ENCODE measurements at places on chromosomes 7 and 10. TPM values are rescaled to one million over a fixed set of nuclear protein-coding genes. Genes with fewer than 3 reads are reported as not detected.

- H3K4me3 ChIP-seq: no peak overlapping the region
- H3K4me1 ChIP-seq: no peaks in the 10 kb centered on the region
- no peak overlapping the region for H3K27ac ChIP-seq
- no peaks in the 10 kb centered on the region for H3K27me3 ChIP-seq
Measured at GRCh38 chr7:138458576-138459412, 1.3 kb upstream of the TRIM24 start.

SLIT1 gene
- 0.04 TPM for total RNA-seq

DNA sequence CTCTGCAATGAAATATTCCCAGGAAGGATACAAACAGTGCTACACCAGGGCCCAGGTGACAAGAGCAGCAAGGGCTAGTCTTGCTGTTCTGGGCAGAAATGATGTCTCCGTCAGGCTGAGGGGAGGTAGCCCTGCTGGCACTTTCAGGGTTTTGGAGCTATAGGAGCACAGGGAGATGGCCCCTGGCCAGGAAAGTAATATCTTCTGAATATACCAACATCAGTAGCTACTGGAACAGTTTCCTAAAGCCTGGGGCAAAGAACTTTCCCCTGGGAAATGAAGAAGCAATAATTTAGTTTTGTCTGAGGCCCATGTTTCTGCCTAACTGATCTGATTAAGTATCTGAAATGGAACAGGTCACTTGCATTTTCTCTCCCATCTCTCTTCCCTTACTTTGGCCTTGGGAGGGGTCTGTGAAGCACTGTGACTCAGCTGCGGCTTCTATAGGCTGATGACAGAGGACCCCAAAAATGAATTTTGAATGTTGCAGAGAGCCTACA lies 489.1 kb upstream of the PODXL start:
- no peaks in the 10 kb centered on the region for H3K4me1 ChIP-seq
- H3K36me3 ChIP-seq: no peaks in the 10 kb centered on the region
- no peaks in the 10 kb centered on the region for H3K27me3 ChIP-seq
- H3K27ac ChIP-seq: no peak overlapping the region

- H3K27me3 ChIP-seq: peaks cover 4% of the 10 kb centered on the region
- H3K4me3 ChIP-seq: no peak overlapping the region
- no peaks in the 10 kb centered on the region for H3K36me3 ChIP-seq
- H3K4me1 ChIP-seq: no peaks in the 10 kb centered on the region
- no peak overlapping the region for H3K27ac ChIP-seq
- DNase-seq: no peak
Measured at GRCh38 chr7:140054751-140055150, 8.0 kb downstream of the PARP12 start.

AKR1B1 gene
- total RNA-seq: 145 TPM

UNCX gene
- 0.30 TPM for total RNA-seq

- H3K4me3 ChIP-seq: no peak overlapping the region
- no peaks in the 10 kb centered on the region for H3K4me1 ChIP-seq
- peak; percentile 32 for DNase-seq
Measured at GRCh38 chr7:1794888-1795542, 124.9 kb downstream of the ELFN1 start.

DNA sequence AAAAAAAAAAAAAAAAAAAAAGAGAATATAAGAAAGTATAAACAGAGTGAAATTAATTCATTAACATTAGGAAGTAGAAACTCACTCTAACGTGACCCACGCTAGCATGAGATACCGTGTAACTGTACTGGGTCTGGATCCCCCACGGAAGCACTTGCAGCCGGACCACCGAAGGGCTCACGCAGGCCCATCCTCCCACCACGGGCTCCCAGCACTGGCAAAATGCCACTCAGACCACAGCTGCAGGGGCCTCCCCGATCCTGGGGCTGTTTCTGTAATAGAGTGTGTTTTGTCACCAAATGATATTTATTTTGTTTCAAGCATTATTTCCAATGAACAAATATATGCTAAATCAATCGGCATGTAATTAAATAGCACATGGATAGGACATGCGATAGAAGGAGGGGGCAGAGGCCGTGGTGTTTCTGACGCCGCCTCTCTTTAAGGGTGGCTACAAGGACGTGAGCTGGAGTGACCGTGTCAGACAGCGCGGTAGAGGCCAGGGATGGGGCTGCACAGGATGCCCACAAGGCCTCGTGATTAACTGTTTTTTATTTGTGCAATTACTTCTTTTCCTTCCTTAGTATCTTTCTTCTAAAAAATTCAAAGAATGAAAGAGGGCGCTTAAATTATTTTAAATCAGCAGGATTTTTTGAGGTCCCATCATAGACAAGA lies 568.5 kb downstream of the PTPRN2 start:
- no peaks in the 10 kb centered on the region for H3K36me3 ChIP-seq
- H3K4me1 ChIP-seq: no peaks in the 10 kb centered on the region

DNA sequence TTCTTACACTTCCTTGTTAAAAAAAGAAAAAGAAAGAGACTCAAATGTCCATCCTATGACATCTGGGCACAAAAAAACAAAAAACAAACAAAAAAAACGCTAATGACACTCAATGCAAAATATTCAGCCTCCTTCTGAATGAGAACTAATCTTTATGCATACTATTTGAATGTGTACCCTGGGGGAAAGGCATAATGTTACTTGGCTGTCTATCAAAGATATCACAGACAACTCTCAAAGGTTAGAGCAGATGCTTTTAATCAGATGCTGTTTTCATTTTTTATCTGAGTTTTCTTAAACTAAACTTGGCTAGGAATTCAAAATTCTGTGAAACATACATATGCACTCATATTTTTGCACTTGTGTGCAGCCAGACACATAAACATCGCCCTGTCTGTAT lies 745.8 kb downstream of the CNTNAP2 start:
- no peaks in the 10 kb centered on the region for H3K36me3 ChIP-seq
- H3K27me3 ChIP-seq: 0 out of 2 replicates have a peak, but pooled peaks cover 4% of the 10 kb centered on the region
- DNase-seq: no peak
- no peaks in the 10 kb centered on the region for H3K4me1 ChIP-seq
- no peak overlapping the region for H3K4me3 ChIP-seq

GRCh38 chr7:137687556-137688265 lies 159.1 kb downstream of the DGKI start:
- peaks cover 5% of the 10 kb centered on the region for H3K27me3 ChIP-seq
- no peak overlapping the region for H3K4me3 ChIP-seq
- no peak for DNase-seq
- H3K36me3 ChIP-seq: no peaks in the 10 kb centered on the region
- H3K27ac ChIP-seq: no peak overlapping the region

DNA sequence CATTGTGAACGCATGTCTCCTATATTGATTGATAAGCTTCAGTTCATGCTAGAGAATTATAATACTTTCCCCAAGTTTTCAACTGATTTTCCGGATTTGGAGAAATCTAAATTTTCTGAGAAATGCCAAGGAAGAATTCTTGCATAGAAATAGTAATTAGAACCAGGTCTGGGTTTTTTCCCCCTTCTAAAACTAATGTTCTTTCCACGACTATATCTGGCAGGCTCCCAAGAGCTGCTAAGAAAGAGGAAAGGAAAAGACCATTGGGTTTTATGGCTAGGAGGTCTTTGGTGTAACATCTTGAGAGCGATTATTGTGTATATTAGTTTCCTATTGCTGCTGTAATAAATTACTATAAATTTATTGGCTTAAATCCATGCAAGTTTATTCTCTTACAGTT lies 71.8 kb upstream of the CACNB2 start:
- H3K27me3 ChIP-seq: no peaks in the 10 kb centered on the region
- DNase-seq: no peak
- no peaks in the 10 kb centered on the region for H3K4me1 ChIP-seq
- H3K27ac ChIP-seq: no peak overlapping the region

SFRP4 gene
- total RNA-seq: 5.6 TPM

EIF4EBP2 gene
- total RNA-seq: 52.8 TPM

ASB10 gene
- total RNA-seq: not detected

- H3K27ac ChIP-seq: no peak overlapping the region
- H3K27me3 ChIP-seq: no peaks in the 10 kb centered on the region
- peaks cover 14% of the 10 kb centered on the region for H3K36me3 ChIP-seq
- H3K4me1 ChIP-seq: no peaks in the 10 kb centered on the region
- H3K4me3 ChIP-seq: no peak overlapping the region
Measured at GRCh38 chr7:17829001-17829400, 111.3 kb downstream of the SNX13 start.

GRCh38 chr7:29805886-29806207 lies 461 bp upstream of the WIPF3 start:
- H3K36me3 ChIP-seq: no peaks in the 10 kb centered on the region
- H3K27me3 ChIP-seq: peaks cover 4% of the 10 kb centered on the region
- H3K27ac ChIP-seq: no peak overlapping the region
- H3K4me1 ChIP-seq: no peaks in the 10 kb centered on the region
- DNase-seq: no peak

DNA sequence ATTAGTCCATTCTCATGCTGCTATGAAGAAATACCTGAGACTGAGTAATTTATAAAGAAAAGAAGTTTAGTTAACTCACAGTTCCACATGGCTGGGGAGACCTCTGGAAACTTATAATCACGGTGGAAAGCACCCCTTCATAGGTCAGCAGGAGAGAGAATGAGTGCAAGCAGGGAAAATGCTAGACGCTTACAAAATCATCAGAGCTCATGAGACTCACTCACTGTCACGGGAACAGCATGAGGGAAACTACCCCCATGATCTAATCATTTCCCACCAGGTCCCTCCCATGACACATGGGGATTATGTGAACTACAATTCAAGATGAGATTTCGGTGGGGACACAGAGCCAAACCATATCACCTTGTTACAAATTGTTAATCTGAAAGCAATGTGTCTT lies 15.8 kb downstream of the TAS2R39 start:
- no peaks in the 10 kb centered on the region for H3K27me3 ChIP-seq
- H3K4me1 ChIP-seq: no peaks in the 10 kb centered on the region
- H3K27ac ChIP-seq: no peak overlapping the region
- H3K36me3 ChIP-seq: no peaks in the 10 kb centered on the region

- H3K36me3 ChIP-seq: no peaks in the 10 kb centered on the region
- peaks cover 20% of the 10 kb centered on the region for H3K4me1 ChIP-seq
- H3K27ac ChIP-seq: no peak overlapping the region
- DNase-seq: no peak
Measured at GRCh38 chr10:117964536-117964935, 82.2 kb downstream of the RAB11FIP2 start.

LRRC17 gene
- total RNA-seq: 71.2 TPM

DNA sequence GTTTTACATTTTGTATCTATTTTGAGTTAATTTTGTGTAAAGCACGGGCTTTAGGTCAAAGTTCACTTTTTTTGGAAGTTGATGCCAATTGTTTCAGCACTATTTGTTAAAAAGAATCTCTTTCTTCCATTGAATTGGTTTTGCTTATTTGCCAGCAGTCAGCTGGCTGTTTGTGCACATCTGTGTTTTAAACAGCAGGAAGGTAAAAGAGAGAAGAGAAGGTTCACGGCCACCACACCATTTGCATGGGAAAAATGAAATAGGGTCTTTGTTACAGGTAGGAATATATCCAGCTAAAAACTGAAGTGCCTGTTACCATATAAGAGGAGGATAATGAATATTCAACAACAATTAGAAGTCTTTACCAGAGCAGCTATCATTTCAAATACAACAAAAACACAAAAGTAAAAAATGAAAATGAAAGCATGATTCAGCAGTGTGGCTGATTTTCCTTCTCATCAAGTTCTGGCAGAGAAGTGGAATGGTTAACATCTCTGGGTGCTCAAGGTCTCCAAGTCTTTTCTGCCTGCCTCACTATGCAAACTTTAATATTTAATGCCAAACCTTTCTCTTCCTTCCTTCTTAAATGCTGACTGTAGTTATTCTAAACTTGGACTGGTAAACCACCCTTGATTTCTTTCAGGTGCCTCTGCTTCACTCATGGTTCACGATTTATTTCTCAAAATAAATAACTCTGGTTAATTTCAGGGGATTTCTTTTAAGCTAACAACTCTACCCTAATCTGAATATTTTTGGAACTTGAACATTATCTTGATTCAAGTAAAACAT lies 841.5 kb downstream of the GRM8 start:
- no peaks in the 10 kb centered on the region for H3K27me3 ChIP-seq
- no peak overlapping the region for H3K27ac ChIP-seq
- H3K4me3 ChIP-seq: no peak overlapping the region
- DNase-seq: no peak
- no peaks in the 10 kb centered on the region for H3K36me3 ChIP-seq

- peak overlapping the region; percentile 72 for H3K4me3 ChIP-seq
- H3K27ac ChIP-seq: no peak overlapping the region
- peak; percentile 32 for DNase-seq
- no peaks in the 10 kb centered on the region for H3K27me3 ChIP-seq
Measured at GRCh38 chr10:50991456-50992355, 82.6 kb upstream of the PRKG1 start.

NUP42 gene
- 71.9 TPM for total RNA-seq

GRCh38 chr10:119783665-119784027 lies 57.8 kb downstream of the INPP5F start:
- peak; percentile 38 for DNase-seq
- H3K27ac ChIP-seq: peak overlapping the region; percentile 48
- H3K36me3 ChIP-seq: no peaks in the 10 kb centered on the region

GRCh38 chr7:38182450-38182849 lies 4.4 kb downstream of the STARD3NL start:
- no peak for DNase-seq
- peaks cover 18% of the 10 kb centered on the region for H3K4me1 ChIP-seq
- H3K27me3 ChIP-seq: no peaks in the 10 kb centered on the region
- H3K27ac ChIP-seq: no peak overlapping the region
- no peak overlapping the region for H3K4me3 ChIP-seq
- H3K36me3 ChIP-seq: peaks cover 17% of the 10 kb centered on the region

SLC12A9 gene
- total RNA-seq: 12.2 TPM

GRCh38 chr10:125017547-125018298 lies 75.8 kb downstream of the ZRANB1 start:
- H3K27ac ChIP-seq: no peak overlapping the region
- no peaks in the 10 kb centered on the region for H3K27me3 ChIP-seq
- H3K36me3 ChIP-seq: peaks cover 4% of the 10 kb centered on the region
- peak; percentile 28 for DNase-seq
- no peak overlapping the region for H3K4me3 ChIP-seq

DNA sequence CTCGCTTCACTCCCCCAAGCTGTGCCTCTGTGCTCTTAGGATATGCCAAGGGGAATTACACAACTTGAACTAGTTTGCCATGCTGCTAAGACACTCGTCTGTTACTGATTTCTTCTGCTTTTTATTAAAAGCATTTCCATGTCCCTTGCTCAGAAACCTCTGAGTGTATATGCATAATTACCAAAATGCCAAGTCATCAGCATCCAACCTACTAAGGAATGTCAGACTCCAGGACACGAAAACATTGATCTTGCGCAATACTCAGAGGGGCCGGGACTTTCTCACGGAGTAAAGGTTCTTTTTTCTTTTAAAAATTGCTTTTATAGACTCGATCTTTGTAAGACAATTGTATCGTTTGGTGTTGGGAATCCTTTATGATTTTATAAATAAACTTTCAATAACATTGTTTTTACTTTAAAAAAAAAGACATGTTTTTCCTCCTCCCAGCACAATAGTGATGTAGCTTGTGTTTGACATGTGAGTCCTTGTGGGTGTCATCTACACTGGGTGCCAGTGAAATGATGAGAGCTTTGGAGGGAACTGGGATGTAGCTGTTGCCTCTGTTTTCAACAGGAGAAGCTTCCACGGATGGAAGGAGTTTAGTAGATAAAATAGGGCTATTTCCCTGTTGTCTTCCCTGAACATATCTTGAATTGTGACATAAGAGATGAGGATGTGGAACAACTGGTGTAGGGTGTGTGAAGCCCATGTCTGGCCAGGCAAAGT lies 43.6 kb downstream of the CNNM1 start:
- no peak overlapping the region for H3K27ac ChIP-seq
- H3K36me3 ChIP-seq: no peaks in the 10 kb centered on the region
- H3K27me3 ChIP-seq: peaks cover 7% of the 10 kb centered on the region
- no peak for DNase-seq
- H3K4me3 ChIP-seq: no peak overlapping the region
